ENCODE measurements at places on chromosomes 5 and 9. TPM values are rescaled to one million over a fixed set of nuclear protein-coding genes. Genes with fewer than 3 reads are reported as not detected.

Gene NTRK2
- 26.6 TPM for total RNA-seq

Gene SYK
- total RNA-seq, result 4.7 TPM

Gene RABGAP1
- total RNA-seq, result 55.8 TPM

Gene GZMA
- total RNA-seq, result 0.52 TPM

Gene SCGB3A1
- 1.0 TPM for total RNA-seq

Gene TRIM7
- 9.9 TPM for total RNA-seq

Gene GABRA6
- total RNA-seq, result not detected

Gene C9
- total RNA-seq, result 1.0 TPM

Gene RAB24
- 12.0 TPM for total RNA-seq

Gene CCDC152
- total RNA-seq, result 1.6 TPM

Gene TRIM36
- 2.6 TPM for total RNA-seq

Gene NEUROG1
- total RNA-seq, result not detected

Gene CSF2
- not detected for total RNA-seq

Gene PAPPA
- total RNA-seq, result 0.52 TPM

Gene SLC34A3
- not detected for total RNA-seq

Gene FCN2
- total RNA-seq, result 1.0 TPM

Gene CCL27
- total RNA-seq, result not detected

Gene OXCT1
- total RNA-seq, result 12.5 TPM

Gene TTLL11
- 13.0 TPM for total RNA-seq

Gene GMCL2
- not detected for total RNA-seq

Gene OR1Q1
- not detected for total RNA-seq

Gene TNFSF15
- 0.52 TPM for total RNA-seq

Gene GRM6
- not detected for total RNA-seq

Gene SLC6A18
- not detected for total RNA-seq

Gene PCDHA8
- total RNA-seq, result 0.52 TPM

Gene TRAF1
- 2.1 TPM for total RNA-seq

Gene FBN2
- 86.1 TPM for total RNA-seq

Gene SLC6A19
- under 0.01 TPM for total RNA-seq

Gene FAM153A
- not detected for total RNA-seq

Gene CTXN3
- 1.0 TPM for total RNA-seq

Gene ISCA1
- 30.3 TPM for total RNA-seq

Gene PCDHA3
- not detected for total RNA-seq

Gene INSL6
- total RNA-seq, result not detected

Gene ANKRD31
- under 0.01 TPM for total RNA-seq

Gene UBAP1
- 21.4 TPM for total RNA-seq

Gene CDK7
- total RNA-seq, result 31.3 TPM

Gene FOXD4L4
- total RNA-seq, result under 0.01 TPM

Gene LTC4S
- total RNA-seq, result 3.7 TPM

Gene KLF9
- total RNA-seq, result 2.6 TPM

Gene ACTL7B
- not detected for total RNA-seq
